ENCODE measurements at places on chromosomes 2 and 18.

DNA sequence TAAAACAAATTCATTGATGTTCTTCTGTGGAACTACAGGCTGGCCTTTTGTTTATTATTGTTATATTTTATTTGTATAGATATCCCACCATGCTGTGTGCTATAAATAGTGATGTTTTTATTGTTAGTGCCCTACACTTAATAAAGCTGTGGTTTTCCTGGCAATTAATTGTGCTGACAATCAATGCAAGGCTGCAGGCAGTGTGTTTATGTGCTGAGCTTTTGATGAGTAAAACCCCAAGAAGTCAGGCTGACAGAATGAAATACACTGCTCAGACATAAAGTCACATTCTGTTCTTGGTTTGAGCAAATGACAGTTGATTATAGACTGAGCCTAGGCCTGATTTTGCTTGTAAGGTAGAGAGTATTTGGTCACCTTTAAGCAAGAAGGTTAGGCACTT lies 362.7 kb downstream of the CPS1 start:
- no peak for DNase-seq

DNA sequence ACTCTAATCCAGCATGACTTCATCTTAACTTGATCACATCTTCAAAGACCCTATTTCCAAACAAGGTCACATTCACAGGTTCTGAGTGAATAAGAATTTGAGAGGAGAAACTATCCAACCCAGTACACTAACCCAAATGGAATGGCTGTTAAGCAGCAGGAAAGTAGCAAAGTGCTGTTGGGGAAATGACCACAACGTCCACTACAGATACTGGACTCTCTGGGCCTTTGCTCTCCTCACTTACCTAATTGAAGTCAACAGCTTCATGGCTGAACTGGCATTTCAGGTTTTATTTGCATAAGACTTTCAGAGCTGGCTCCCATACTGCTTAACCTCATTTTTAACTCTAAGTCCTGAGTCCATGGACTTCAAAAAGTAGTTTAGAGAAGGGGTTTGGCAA lies 38.0 kb upstream of the ACVR2A start:
- DNase-seq: no peak

DNA sequence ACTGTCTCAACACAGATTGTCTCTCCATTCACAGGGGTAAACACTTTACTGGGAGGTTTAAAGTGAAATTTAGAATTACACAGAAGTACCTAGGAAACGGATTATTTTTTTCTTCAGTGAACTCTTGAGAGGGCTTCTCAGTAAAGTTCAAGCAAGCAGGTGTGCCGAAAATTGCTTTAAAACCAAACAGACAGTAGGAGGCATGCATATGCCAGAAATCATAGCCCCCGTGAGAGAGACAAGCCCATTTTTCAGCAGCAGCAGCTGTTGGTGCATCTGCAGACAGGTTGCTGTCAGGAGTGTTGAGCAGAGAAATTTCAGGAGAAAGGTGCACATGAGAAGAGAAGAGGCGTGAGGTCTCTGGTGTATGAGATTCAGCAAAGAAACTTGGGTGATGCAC lies 2115.5 kb upstream of the CELF4 start:
- DNase-seq: peak; percentile 12

DNA sequence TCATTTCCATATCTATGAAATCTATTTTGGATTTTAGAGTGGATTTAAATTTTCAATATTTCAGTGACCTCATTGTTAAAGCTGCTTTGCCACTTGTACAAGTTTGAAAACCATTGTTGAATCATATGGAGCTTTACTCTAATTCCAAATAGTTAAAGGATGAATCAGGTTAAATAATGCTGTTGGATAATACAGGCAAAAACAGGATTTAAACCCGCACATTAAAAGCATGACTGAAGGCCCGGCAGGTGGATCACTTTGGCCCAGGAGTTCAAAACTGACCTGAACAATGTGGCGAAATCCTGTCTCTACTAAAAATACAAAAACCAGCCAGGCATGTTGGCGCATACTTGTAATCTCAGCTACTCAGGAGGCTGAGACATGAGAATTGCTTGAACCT lies 68.3 kb downstream of the RIF1 start:
- DNase-seq: no peak

DNA sequence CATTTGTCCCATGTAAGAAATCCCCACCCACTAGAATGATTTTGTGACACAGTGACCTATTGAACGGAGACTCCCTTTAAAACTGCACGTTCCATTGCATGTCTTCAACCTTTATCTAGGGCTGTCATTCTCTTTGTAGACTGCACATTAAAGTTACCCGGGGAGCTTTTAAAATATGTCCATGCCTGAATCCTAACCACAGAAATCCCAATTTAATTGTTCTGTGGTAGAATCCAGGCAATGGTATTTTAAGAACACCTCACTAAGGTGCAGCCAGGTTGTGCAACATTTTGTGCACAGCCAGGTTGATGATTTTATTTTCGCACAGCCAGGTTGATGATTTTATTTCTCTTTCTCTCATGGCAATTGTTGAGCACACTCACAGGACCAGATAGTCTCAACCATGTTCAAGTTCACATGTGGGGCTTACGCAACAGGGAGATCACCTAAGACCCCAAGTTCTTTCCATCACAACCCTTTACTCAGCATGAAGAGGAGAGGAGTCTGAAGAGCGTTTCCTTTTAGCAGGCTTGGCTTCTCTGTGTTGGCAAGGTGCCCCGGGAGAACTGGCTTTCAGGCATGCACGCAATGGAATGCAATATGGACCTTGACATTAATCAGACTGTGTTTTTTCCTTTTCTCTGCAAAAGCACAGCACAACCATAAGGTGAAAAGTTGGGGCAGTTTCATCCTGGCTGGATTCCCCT lies 467.3 kb upstream of the ETAA1 start:
- no peak for DNase-seq

DNA sequence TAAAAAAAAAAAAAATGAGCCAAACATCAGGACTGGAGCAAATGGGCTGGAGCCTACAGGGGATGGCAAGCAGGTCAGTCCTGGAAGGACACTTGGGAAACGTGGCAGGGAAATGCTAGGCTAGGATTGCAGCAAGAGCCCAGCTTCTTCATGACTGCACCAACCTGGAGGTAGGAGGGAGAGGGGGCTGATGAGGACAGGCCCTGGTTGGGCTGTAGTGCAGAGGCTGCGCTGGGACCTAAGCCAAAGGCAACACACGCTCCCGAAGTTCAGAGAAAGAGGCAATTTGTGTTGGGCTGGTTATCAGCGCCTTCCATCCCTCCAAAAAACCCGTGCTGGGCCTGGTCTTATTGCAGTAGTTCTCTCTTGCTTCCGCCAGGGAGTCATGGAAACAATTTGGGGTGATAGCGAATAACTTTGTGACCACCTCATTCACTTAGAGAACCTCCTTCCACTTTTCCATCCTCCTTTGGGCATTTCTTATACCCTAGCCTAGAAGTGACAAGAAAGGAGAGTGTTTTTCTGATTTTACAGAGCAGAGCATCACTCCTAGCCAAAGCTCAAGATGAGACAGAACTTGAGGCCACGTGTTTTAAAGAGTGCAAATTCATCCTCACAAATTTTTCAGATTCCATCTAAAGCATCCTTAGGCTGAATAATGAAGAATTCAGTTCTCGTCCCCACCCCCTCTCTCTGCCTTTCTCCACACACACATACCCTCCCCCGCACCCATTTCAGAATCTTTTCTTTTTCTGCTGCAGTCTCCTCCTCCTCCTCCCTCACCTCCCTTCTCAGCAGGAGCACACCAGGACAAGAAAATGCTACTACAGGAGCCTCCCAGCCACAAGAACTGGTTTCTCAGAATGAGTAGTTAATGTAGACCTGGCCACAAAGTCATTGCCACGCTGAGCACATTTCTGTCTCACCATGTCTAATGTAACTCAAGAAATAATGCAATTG lies 82.5 kb upstream of the STPG4 start:
- DNase-seq: no peak
